Activated naive CD4-positive, alpha-beta T cell (primary cell): ENCODE measurements at places on chromosomes 5 and 9.
A peak's percentile ranks its signal among the peaks of the same experiment; 100 is the strongest.

DNA sequence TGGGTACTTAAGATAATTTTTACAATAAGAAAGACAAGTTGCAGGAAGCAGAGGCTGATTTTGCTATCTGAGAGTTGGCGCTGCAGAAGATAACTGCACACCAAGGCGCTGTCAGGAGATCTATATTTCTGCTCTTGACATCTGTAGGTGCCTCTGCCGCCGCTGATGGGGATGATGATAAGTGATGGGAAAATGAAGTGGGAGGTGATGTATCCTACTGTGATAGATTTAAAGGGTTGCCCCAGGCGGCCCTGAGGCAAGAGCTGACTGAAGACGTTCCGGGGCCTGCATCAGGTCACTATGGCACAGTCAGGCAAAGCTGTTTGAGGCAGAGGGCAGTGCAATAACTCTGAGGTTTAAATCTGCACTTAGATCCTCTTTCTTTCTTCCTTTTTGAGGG, 78.1 kb downstream of the SNCAIP start:
- no peak for DNase-seq

DNA sequence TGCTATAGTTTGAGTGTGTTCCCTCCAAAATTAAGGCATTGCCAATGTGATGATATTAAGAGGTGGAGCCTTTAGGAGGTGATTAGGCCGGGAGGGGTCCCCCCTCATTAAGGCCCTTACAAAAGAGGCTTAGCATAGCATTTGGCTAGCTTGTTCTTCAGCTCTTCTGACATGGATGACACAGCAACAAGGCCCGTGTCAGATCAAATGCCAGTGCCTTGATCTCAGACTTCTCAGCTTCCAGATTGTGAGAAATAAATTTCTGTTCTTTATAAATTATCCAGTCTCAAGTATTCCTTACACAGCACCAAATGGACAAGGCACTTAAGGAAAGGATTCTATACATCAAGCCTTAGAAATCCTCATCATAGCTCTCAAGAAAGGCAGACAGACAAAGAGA, 31.8 kb downstream of the SLC38A9 start:
- DNase-seq = no peak

- DNase-seq = no peak
These were observed 4.0 kb upstream of the CCL28 start for GRCh38 chr5:43415935-43416802.

GRCh38 chr9:29799227-29799626, 2225.9 kb upstream of the C9orf72 start:
- no peak for DNase-seq

GRCh38 chr5:83925955-83926337, 205.3 kb upstream of the HAPLN1 start:
- no peak for DNase-seq

GRCh38 chr9:113178087-113178486, 27.3 kb downstream of the SLC31A2 start:
- no peak for DNase-seq

DNA sequence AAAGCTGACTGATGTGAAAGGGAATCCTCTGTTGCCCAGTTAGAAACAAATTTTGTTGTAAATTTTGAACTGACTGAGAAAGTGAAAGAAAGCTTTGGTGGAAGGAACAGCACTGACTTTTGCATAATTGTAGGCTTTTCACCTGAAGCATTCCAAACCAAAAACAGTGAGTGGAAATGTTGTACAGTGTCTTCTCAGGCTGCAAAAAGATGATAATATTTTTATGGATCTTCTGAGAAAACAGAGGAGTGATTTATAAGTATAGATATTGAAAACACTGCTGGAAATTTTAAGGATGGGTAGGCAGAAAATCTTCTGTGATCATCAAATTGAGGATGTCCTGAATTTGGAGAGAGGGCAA, 40.0 kb downstream of the LURAP1L start:
- DNase-seq = no peak

GRCh38 chr5:105956456-105957196, 1714.1 kb downstream of the EFNA5 start:
- no peak for DNase-seq

GRCh38 chr9:34551751-34552605, 29.2 kb upstream of the ENHO start:
- no peak for DNase-seq

GRCh38 chr5:59764361-59764760, 129.2 kb downstream of the PDE4D start:
- no peak for DNase-seq

DNA sequence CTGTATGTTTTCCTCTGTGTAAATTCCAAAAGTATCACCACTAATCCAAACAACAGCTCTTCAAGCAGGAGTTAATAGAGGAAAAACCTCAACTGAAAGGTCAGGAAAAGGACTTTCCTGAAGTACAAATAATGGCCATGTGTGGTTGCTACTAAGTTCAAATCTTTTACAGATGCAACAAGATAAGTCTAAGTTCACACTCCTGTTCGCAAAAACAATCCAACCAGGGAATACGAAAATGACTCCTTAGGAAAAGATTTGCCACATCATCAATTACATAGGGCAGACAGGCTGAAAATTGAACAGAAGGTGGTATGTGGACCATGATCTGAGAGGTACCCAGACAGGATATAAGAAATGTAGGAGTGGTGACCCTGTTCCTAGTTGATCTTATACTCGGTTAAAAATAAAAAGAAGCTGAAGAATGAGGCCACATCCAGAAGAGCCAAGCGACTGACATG, 210.2 kb downstream of the TSSK1B start:
- no peak for DNase-seq

- no peak for DNase-seq
These were observed 40.3 kb downstream of the SNCAIP start for GRCh38 chr5:122352331-122352730.

GRCh38 chr5:6714226-6715041, 1.2 kb downstream of the TENT4A start:
- DNase-seq = peak; percentile 26

GRCh38 chr5:150311015-150311692, 8.4 kb upstream of the ARSI start:
- no peak for DNase-seq

DNA sequence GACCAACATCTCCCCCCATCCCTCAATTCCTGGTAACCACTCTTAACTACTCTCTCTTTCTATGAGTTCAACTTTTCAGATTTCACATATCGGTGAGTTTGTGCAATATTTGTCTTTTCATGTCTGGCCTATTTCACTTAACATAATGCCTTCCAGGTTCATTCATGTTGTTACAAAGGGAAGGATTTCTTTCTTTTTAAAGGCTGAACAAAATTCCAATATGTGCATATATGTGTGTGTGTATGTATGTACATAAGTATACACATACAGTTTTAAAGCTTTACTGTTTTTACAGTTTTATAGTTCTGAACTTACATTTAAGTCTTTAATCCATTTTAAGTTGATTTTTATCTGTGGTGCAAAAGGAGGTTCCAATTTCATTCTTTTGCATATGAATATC, 130.7 kb downstream of the SV2C start:
- DNase-seq = no peak

DNA sequence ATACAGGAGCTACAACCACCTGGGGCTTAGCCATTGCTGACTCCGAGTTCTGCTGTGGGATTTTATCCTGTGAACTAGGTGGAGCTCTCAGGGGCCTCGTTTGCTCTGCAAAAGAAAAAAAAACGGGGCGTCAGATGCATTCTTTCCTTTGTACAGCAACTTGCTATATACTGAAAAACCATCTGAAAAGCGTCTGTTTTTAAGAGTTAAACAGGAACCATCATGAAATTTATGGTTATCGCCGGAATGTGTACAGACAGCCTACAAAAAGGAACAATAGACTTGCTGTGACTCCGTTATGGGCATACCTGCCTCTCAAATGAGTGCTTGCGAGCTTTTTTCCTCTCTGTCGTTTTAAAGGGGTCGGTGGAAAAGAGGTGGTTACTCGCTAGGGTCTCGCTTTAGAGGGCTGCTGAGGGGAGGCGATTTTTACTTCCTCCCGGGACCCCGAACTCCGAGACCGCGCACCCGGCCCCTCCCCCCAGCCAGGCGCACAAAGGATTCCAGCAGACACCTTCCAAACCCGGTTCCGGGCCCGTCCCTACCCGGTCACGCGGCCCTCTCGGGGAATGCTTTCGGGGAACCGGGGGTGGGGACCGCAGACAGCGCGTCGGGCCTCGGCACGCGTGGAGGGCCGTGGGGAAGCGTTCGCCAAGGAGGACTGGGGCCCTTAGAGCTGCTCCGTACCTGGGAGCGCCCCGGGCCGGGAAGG, 826 bp downstream of the PAIP1 start:
- DNase-seq = peak; percentile 53
